ENCODE measurements at places on chromosomes 3 and 15.

DNA sequence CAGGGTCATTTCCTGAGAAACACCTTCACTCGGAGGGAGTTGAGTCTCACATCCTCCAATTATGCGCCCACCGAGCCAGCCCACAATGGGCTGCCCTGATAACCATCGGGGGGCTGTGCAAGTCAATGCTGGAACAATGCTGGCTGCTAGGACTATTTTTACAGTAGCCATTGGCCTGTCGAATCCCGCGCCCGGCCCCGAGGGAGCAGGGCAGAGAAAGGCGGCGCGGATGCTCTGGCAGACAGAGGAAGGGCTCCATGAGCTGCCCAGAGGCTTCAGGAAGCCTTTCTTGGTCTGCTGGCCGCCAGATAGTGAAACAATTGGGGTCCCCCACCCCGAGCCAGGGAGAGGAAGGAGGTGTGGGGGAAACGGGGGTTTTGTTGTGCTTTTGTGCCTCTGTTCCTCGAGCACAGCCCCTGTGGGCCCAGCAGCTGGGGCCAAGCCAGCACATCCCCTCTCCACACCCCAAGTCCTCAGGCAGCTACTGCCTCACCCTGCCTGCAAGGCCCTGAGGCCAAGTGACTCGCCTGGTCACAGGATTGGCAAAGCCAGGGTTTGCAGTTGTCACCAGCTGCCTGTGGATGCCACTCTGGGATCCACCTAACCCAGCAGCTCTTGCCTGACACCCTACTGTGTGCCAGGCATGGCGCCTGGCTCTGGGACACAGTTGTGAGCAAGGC is 39.0 kb downstream of the SLC6A6 start:
- DNase-seq, result no peak

GRCh38 chr15:60815321-60815720 is 336.4 kb upstream of the ICE2 start:
- no peak for DNase-seq

GRCh38 chr3:172840913-172841312 is 90.4 kb downstream of the ECT2 start:
- DNase-seq, result no peak

DNA sequence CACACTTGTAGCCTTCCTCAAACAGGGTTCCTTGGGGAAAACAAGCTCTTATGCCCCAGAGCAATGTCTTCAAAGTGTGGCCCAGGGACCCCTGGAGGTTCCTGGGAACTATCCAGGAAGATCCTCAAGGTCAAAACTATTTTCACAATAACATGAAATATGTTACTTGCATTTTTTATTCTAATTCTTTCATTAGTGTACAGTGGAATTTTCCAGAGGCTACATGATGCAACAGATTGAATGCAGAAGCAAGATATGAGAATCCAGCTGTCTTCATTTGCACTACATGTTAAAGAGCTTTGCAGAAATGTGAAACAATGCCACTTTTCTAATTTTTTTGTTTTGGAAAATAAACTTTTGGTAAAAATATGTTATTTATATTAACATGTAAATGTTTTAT is 190.9 kb downstream of the SLC9A9 start:
- DNase-seq, result no peak

- no peak for DNase-seq
These were observed 135.6 kb downstream of the ALCAM start for GRCh38 chr3:105502333-105502732.

GRCh38 chr3:29067007-29067406 is 213.9 kb upstream of the RBMS3 start:
- no peak for DNase-seq

GRCh38 chr3:49253512-49253911 is 23.5 kb downstream of the C3orf62 start:
- no peak for DNase-seq

GRCh38 chr3:149356630-149357029 is 20.8 kb downstream of the TM4SF1 start:
- DNase-seq, result no peak

- DNase-seq, result no peak
These were observed 6.0 kb upstream of the CEMIP start for GRCh38 chr15:80773122-80773551.

DNA sequence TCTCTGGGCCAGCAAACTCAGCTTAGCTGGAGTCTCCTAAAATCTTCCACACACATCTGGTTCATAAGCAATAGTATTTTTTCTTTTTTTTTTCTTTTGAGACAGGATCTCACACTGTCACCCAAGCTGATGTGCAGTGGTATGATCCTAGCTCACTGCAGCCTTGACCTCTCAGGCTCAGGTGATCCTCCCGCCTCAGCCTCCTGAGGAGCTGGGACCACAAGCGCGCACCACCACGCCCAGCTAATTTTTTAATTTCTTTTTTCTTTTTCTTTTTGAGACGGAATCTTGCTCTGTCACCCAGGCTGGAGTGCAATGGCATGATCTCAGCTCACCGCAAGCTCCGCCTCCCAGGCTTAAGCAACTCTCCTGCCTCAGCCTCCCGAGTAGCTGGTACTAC is 34.3 kb downstream of the RNU5B-1 start:
- DNase-seq, result no peak

- DNase-seq, result no peak
These were observed 13.9 kb upstream of the GPR171 start for GRCh38 chr3:151216641-151217607.

DNA sequence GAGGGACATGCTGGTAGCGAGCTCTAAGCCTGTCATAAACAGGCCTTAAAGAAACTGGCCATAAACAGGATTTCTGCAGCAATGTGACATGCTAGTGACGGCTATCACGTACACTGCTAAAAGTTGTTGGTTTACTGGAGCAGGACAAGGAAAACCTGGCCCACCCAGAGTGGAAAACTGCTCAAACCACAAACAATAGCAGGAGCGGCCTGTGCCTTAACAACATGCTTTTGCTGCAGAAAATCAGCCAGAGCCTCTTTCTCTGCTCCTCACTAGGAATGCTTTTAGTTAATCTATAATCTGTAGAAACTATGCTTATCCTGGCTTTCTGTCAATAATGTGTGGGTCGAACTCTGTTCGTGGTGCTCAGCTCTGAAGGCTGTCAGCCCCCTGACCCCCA is 202.9 kb upstream of the UBE3A start:
- no peak for DNase-seq

DNA sequence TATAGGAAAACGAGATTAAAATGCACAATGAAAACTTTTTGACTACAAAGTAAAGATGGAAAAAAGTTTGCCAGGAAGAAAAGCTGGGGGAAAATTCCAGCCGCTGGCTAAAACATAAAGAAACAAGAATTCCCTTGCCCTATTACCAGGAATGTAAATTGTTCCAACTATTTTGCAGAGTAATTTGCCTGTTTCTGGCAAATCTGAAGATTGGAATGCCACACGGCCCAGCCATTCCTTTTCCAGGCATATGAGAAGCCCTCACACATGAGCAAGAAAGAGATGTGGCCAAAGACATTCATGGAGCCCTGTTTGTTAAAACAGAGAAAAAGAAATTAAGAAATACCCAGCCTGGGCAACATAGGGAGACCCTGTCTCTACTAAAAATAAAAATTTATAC is 8.4 kb upstream of the GATA2 start:
- DNase-seq, result no peak

DNA sequence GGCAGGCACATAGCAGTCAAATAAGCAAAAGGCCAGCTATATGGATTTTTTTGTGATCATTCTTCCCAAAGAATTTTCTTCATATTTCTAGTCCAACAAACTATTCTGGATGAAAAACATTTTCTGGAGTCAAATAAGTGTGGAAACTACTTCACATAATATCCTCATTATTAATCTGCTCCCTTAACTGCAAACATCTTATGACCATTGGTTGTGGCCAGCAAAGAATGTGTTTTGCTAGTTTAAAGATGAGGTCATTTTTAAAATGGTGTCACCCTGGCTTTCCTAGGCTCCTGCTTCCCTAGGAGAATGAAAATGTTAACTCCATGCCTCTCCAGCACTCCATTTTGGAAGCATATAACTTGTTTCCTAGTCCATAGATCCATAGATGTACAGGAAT is 118.8 kb downstream of the SST start:
- DNase-seq, result no peak

DNA sequence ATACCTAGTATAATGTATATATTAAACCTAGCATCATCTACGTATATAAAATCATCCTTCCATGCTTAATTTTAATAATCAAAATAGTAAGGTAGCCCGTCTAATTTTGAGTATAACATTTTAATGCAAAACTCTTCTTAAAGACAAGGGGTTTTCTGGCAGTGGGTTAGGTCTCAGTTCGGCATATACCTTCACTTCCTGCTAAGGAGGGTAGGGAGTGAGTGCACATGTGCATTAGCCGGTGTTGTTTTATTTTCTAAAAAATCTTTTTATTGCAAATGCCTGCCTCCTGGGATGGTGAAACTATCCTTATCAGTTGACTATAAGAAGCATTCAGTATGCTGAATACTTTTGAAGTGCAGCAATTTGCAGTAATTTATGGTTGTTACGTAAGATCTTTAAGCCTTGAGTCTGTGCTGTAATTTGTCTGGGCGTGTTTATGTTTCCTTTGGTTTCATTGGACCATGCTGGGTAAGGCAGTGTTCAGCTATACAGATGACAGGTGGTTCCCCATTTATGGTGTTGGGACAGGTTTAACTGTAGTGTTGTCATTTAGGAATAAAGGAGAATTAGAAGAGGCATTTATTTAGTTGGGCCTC is 11.7 kb downstream of the ARHGEF26 start:
- DNase-seq, result peak; percentile 44

DNA sequence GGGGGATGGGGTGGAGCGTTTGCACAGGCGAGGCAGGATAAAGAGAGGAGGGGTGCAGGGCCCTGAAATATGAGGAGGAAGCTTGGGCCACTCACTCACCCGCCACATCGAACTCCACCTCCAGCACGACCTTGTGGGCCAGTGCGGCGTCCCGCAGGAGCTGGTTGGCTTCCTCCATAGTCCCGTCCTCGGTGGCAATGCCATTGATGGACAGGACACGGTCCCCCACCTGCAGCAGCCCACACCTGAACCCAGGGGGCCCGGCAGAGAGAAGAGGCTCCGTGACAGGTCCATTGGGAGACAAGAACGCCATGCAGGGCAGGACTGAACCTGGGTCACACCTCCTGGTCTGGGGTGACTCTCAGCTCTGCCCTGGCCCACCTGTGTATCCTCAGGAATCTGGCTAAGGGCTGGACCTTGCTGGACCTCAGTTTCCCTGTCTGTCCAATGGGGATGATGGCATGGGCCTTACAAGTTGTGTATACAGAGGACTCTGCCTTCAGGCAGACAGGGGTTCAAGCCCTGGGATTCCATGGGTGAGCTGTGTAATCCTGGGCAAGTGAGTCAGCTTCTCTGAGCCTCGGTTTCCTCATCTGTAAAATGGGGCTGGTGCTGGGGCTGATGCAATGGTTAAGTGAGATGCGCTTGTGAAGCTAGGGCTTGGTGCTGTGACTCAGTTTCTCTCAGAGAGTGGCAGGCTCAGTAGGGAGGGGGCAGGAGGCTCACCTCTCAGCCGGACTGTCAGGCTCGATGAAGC is 26.4 kb downstream of the GRIP2 start:
- no peak for DNase-seq

DNA sequence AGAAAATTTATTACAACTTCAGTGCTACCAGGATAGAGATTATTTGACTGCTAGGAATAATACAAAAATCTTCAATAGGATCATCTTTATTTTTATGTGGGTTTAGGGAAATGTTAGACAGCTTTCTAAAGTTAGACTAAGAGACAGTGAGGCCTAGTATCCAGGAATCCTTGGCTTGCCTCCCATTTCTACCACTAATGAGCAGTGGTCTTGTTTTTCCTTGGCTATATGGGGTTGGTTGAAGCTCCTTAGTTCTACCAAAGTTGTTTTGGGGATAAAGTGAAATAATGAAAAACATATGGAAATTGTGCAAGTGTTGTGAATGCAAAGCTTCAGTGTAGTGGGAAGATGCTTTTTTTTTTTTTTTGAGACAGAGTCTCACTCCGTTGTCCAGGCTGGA is 16.8 kb downstream of the AP4E1 start:
- DNase-seq, result no peak

- no peak for DNase-seq
These were observed 92.4 kb downstream of the GHSR start for GRCh38 chr3:172355836-172356235.

GRCh38 chr3:38907426-38907825 is 91.4 kb upstream of the SCN10A start:
- no peak for DNase-seq

Measured in DMS 273 treated with DMSO at 0.1 percent for 48 hours (cell line).